ENCODE measurements at places on chromosomes 7 and 10. TPM values are rescaled to one million over a fixed set of nuclear protein-coding genes. Genes with fewer than 3 reads are reported as not detected.

GRCh38 chr7:51346126-51346525 is 29.5 kb upstream of the COBL start:
- no peak for DNase-seq

DNA sequence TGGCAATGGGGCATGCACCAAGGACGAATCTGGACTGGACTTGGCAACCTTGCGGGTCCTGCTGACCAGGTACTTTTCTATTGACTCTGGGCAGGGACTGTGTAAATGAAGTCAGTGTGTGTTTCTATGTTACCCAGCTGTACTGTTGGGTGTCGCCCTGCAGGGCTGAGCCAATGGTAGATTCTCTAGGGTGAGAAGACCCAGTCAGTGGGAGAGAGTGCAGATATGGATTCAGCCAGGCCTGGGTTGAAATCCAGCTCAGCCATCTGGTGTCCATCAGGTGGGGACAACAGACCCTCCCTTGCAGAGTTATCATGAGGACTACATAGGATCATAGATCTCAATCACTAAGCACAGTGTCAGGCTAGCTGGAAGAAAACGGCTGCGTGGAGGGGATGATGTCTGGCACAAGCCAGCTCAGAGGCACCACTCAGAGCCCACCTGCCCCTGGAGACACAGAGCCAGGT is 4.9 kb upstream of the PPIF start:
- DNase-seq = peak; percentile 15

DNA sequence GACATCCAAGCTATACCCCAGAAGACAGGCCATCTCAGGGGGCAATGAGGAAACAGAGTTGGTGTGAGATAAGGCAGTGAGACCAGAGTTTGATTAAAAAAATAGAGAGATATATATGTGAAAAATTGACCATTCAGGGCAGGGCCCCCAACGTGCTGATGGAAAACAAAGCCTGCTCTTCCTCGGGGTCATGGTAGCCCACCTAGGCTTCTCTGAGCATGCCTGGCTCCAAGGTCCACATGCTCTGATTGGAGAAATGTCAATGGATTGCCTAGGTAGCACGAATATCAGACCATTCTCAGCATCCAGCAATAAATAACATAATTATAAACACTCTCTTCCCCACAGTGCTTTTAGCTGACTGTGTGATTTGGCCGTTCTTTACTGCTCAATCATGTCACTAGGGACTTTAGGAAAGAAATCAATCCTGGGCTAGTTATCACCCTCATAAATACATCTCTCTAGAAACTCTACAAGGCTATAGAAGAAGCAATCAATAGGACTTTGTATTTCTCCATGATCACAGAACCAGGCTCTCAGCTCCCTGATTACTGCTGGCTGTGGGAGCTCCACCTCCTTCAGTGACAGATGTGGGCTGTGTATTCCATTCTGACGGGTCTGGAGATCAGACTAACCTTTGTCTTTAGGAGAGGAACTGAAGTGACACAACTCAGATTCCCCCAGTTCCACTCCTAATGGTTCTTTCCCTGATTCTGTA is 766.4 kb downstream of the GRID1 start:
- no peak for DNase-seq

GRCh38 chr7:46850563-46851330 is 731.2 kb downstream of the TNS3 start:
- no peak for DNase-seq

DNA sequence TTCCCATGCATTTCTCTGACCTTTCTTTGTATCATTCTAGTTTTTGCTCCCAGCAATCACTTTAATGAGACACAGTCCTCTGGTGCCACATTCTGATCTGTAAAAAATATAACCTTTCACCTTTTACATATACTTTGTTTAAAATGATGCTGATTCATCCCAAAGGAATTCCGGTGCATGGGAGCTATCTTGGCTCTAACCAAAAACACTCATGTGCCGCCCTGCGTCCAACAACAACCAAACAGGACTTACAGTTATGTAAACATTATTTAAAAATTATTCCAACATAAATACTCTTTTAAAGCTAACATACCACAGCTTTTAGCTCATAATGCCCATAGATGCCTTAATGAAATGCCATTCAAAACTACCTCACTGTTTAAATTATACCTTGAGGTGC is 7.7 kb upstream of the OPALIN start:
- no peak for DNase-seq

DNA sequence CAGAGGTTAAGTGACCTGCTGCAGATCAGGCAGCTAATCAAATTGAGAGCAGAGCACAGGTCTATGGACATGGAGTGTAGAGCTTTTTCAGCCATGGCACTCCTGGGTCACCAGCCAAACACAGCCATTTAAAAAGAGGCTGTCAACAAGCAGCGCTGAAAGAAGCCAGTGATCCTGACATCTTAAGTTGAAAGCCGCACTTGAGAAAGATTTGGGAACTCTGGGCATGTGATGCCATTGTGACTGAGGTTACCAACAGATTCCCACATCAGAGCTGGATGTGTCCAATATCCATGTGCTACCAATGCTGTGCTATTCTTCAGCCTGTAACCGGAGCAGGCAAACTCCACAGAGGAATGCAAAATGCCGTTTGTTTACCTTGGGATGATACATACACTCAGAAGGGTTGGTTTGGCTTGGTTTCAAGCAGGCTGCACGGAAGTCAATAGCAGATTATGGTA is 56.2 kb upstream of the ABLIM1 start:
- DNase-seq = no peak

GRCh38 chr10:32073659-32074058 is 17.4 kb upstream of the KIF5B start:
- DNase-seq = no peak

DENND2A gene
- not detected for total RNA-seq

DNA sequence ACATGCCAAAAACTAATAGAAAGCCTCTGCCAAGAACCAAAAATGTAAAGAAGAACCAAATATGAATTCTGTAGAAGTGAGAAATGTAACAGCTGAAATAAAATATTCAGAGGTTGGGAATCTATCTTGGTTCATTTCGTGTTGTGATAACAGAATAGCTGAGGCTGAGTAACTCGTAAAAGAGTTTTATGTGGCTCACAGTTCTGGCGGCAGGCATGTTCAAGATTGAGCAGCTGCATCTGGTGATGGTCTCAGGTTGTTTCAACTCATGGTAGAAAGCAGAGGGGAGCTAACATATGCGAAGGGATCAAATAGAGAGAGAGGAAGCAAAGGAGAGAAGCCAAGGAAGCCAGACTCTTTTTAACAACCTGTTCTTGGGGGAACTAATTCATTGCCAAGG is 717.2 kb downstream of the TNS3 start:
- no peak for DNase-seq

DNA sequence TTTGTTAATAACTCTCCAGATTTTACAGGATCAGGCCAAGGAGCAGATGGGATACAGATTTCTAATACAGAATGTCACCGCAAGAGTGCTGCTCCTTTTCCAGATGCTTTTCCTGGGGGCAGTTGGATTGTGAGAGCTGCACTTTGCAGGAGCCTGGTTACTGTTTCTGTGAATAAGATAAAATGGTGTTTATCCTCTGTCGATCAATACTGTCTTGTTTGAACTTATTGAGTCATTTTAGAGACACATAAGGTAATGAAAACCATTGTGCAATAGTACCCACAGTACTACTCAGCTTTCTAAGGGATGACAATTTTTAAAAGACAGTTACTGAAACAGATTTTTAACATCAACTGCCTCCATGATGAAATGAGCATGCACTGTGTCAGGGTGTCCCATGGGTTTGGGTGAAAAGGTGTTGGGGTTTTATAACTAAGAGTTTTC is 2.9 kb downstream of the A1CF start:
- DNase-seq = no peak

- no peak for DNase-seq
These were observed 67.7 kb upstream of the ITGA8 start for GRCh38 chr10:15787426-15787825.

GRCh38 chr10:100876585-100877460 is 35.9 kb upstream of the SLF2 start:
- DNase-seq = no peak

- DNase-seq = no peak
These were observed 327.3 kb downstream of the ADARB2 start for GRCh38 chr10:1410032-1410431.

PTPRZ1 gene
- total RNA-seq = not detected

DNA sequence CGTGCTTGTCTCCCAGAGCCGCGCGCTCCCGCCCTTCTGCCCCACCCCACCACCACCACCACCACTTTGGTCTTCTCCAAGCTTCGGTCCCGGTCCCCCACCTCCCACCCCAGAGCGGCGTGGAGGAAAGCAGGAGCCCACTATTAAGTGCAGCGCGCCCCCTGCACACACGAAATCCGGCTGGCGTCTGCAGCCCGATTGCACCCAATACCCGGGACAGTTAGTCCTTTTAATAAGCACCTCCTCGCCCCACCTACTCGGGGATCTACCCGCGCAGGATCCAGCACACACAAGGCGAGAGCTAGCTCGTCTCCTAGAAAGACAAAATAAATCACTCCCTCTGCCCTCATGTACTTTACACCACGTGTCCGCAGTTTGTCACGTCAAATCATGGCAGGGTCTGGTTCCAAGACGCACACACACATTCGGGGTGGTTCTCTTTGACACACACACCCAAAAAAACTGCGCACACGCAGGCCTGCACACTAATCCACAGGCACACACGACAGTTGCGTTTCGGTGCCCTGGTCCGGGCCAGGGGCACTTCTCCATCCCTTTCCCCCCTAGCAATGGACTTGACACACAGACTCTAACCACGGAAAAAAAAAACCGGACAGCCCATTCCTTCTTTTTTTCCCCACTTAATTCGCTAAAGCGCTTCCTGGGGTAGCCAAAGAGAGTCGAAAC is 1.6 kb downstream of the SFMBT2 start:
- peak; percentile 64 for DNase-seq

DNA sequence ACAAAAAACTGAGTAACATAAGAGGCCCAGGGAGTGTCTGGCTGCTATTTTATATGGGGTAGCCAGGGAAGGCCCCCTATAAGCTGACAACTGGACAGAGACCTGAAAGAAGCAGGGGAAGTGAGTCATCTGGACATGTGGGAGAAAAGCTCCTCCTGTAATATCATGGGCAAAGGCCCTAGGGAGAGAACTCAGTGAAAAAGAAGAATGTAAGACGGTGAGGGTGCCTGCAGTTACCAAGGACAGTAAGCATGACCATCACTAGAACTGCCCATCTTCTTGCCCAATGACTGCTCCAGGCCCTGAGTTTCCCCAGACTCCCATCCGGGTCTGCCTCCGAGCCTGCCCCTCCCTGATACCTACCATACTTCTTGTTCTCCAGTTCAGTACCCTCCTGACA is 2.3 kb downstream of the ELMO1 start:
- no peak for DNase-seq

- no peak for DNase-seq
These were observed 89.8 kb downstream of the TMEM130 start for GRCh38 chr7:98779800-98780587.

- no peak for DNase-seq
These were observed 161.1 kb downstream of the FAM107B start for GRCh38 chr10:14613588-14613920.

GFRA1 gene
- not detected for total RNA-seq

DNA sequence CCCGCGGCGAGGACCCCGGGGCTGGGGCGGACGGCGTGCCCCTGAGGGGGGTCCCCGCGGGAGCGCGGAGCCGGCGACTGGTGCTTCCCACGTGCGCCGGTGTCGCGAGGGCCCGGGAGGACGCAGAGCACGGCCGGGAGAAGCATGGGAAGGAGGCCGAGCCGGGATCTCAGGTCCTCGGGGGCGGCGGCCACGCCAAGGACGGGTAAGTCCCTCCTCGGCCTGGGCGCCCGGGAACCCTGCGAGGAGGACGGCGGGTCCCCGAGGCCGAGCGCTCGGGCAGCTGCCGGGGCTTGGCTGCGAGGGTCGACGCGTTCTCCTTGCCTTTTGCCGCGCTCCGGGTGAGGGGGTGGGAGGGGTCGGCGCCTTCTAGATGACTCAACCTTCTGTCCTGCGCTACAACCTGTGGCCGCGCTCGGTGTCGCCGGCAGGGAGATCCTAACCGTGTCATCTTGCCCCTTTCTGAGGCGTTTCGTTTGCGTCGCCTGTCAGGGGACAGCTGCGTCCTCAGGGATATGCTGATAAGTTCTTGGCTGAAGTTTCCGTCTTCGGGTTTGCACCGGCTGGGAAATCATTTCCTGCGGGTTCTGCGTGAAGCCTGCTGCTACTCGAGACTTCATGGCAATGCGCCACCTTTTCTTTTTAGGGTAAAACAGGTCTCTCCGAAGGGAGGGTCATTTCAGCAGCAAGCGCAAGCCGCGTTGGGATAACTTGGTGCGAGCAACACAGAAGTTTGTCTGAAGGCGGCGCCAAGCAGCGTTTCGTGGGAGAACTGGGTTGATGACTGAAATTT is 529 bp downstream of the TASOR2 start:
- no peak for DNase-seq

- no peak for DNase-seq
These were observed 43.6 kb upstream of the MXI1 start for GRCh38 chr10:110163841-110164240.

- no peak for DNase-seq
These were observed 163.2 kb downstream of the TNS3 start for GRCh38 chr7:47418601-47419309.

DNA sequence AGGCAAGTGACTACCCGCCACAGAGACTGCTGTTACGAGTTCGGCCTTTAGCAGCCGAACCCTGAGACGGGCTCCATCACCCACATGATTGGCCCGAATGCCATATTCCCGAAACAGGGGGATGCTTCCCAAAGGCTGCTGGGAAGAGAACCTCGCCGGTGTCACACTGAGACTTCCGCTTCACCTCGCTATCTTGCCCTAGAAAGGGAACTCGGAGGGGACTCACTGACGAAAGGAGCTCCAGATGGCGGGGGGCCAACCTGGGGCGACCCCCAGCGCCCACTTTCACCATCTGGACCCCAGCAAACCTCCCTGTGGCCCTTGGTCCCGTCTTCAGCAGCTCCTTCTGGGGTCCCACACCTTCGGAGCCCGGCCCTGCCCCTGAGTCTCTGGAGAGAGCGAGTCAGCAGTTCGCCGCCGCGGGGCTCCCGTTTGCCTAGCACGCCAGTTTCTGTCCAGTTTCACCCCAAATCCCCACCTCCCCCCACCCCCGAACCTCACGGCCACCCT is 529 bp downstream of the HPS1 start:
- DNase-seq = peak; percentile 70
